ENCODE measurements at places on chromosomes 5 and 9. TPM values are rescaled to one million over a fixed set of nuclear protein-coding genes. Genes with fewer than 3 reads are reported as not detected.

GRCh38 chr5:123098767-123099513 is 9.9 kb downstream of the PRDM6 start:
- H3K4me3 ChIP-seq: no peak overlapping the region
- no peak overlapping the region for H3K27ac ChIP-seq
- H3K36me3 ChIP-seq: no peaks in the 10 kb centered on the region

DNA sequence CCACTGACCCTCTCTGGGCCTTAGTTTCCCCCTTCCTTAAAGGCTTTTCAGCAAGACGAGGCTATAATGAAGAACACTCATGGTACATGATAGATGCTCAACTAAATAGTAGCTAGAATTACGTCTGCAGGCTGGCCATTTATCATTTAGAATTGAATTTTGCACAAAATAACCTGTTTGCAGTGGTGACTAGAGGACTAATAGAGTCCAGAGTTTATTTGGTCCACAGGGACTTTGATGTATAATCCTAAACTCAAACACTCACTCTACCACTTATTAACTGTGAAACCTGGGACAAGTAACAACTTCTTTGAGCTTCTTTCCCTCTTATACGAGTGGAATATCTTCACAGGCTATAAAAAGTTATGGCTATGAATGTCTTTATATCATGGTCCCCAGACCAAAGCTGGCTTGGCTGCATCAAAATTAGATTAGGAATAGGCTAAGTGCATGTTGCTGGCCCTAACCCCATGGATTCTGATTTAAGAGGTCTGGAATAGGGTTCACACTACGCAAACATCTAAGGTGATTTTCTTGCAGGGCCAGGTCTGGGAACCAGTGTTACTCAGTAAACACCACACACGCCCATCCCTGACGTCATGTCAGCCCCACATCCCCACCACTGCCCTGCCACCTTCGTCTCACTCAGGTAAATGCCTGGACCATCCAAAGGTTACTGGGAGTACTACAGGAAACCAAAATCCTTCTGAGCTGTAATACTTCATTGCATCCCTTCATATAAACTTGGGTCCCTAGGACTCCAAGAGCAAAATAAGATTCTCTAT is 150.6 kb downstream of the FRMD3 start:
- H3K4me1 ChIP-seq: peaks cover 13% of the 10 kb centered on the region
- H3K27me3 ChIP-seq: no peaks in the 10 kb centered on the region
- DNase-seq: no peak
- H3K36me3 ChIP-seq: no peaks in the 10 kb centered on the region
- no peak overlapping the region for H3K4me3 ChIP-seq
- H3K27ac ChIP-seq: no peak overlapping the region

DNA sequence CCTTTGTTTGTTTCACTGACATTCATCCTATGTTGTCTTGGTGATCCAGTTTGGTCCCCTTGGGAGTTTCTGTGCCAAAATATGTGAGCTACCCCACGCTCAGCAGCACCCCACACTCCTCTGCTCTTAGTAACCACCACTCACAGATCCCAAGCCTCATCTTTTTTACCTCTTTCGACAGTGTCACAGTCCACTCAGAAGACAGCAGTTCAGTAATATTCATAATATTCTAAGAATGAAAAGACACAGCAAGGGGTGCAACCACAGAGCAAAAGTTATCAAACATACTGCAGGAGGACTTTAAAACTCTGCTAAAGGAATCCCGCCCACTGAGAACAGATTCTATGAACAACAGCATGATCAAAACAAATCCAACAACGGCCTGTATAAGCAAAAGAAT is 28.2 kb downstream of the RNF130 start:
- no peak overlapping the region for H3K4me3 ChIP-seq
- no peaks in the 10 kb centered on the region for H3K27me3 ChIP-seq
- no peak overlapping the region for H3K27ac ChIP-seq
- H3K36me3 ChIP-seq: no peaks in the 10 kb centered on the region
- no peak for DNase-seq
- H3K4me1 ChIP-seq: no peaks in the 10 kb centered on the region

DNA sequence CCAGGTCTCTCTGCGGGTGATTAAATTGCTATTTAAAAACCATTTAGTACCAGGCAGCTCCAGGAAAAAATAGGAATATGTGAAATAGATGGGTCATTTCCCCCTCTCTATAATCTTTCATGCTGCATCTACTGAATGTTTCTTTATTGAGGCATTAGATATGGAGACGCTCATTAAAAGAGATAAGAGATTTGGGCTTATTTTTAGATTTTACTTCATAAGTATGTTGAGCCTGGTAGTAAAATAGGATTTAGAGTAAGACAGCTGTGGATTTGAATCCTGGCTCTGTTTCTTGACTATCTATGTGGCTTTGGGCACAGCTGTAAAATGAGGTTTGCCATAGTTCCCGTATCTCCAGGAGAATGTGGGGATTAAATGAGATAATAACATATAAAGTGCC is 451.0 kb upstream of the GRIA1 start:
- H3K27ac ChIP-seq: no peak overlapping the region
- no peaks in the 10 kb centered on the region for H3K36me3 ChIP-seq
- H3K4me1 ChIP-seq: no peaks in the 10 kb centered on the region

GRCh38 chr9:130185017-130185416 is 12.8 kb downstream of the NCS1 start:
- DNase-seq: no peak
- no peaks in the 10 kb centered on the region for H3K27me3 ChIP-seq
- peaks cover 59% of the 10 kb centered on the region for H3K4me1 ChIP-seq
- H3K36me3 ChIP-seq: no peaks in the 10 kb centered on the region

GRCh38 chr9:28774433-28775235 is 1201.4 kb upstream of the C9orf72 start:
- DNase-seq: peak; percentile 59
- H3K27me3 ChIP-seq: no peaks in the 10 kb centered on the region
- no peak overlapping the region for H3K27ac ChIP-seq

GRCh38 chr9:95481000-95481399 is 35.8 kb downstream of the PTCH1 start:
- no peak for DNase-seq
- no peaks in the 10 kb centered on the region for H3K27me3 ChIP-seq
- H3K36me3 ChIP-seq: peaks cover 36% of the 10 kb centered on the region
- no peak overlapping the region for H3K27ac ChIP-seq
- no peak overlapping the region for H3K4me3 ChIP-seq

DNA sequence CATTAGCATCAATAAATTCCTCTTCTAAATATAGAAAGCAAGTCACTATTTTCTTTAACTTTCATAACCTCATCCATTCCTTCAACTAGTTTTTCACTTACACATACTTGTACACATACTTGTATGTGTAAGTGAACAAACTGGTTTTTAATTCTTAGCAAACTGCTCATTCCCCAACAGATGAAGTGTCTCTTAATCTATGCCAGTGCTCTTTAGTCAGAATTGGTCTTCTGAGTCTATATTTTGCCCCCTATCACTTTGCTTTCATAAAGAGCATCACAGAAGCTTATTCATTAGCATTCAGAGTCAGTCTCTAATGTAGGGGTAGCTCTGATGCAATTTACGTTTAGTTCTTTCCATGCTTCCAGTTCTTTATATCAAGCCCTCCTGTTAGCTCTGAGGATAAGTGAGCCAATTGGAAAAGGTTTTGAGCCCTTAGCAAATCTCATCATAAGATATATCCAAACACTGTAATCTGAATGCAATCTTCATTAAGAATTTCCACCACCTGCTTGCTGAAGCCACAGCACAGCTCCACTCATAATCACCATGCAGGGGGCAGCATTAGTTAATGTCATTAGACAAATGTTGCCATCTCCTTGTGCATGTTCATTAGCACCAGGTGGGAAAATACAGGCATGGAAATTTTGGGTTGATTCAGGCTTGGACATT is 178.5 kb upstream of the SLC24A2 start:
- no peak overlapping the region for H3K27ac ChIP-seq
- no peaks in the 10 kb centered on the region for H3K36me3 ChIP-seq
- no peaks in the 10 kb centered on the region for H3K27me3 ChIP-seq
- DNase-seq: peak; percentile 5
- H3K4me1 ChIP-seq: no peaks in the 10 kb centered on the region

DNA sequence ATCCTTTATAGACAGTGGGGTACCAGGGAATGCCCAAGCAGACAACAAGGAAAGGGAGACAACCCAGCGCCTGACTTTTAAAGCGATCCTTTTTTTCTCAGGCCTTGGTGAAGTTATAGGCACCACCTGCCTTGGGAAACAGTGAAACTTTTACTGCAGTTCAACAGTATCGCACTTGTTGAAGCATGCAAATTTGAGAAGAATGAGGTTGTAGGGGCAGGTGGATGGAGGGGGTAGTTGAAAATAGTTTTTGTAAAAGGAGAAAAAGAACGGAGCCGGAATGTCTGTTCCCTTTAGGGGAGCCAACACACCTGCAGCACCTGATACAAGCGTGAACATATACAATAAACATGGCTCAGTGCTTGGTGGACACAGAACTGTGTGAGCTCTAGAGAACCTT is 190.2 kb upstream of the NR3C1 start:
- no peak for DNase-seq
- H3K36me3 ChIP-seq: no peaks in the 10 kb centered on the region

DNA sequence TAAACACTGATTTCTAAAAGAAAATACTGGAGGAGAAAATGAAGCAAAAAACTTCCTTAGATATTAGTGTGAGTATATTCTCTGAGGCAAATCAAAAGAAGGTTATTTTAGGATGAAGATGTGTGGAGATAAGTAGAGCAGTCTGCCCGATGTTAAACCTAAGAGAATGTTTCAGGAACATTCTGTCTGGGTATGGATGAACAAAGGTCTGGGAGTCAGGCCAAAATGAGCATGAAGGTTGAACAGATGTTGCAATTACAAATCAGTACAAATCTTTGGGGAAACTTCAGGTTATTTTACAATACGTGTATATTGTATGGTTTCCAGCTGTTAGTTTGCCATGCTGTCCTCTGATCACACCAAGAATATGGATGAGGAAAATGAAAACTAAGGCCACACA is 14.4 kb upstream of the CEP78 start:
- DNase-seq: no peak
- no peak overlapping the region for H3K27ac ChIP-seq
- H3K27me3 ChIP-seq: no peaks in the 10 kb centered on the region
- H3K36me3 ChIP-seq: no peaks in the 10 kb centered on the region
- no peak overlapping the region for H3K4me3 ChIP-seq

- no peak overlapping the region for H3K4me3 ChIP-seq
- DNase-seq: no peak
- no peaks in the 10 kb centered on the region for H3K27me3 ChIP-seq
- no peak overlapping the region for H3K27ac ChIP-seq
- H3K4me1 ChIP-seq: no peaks in the 10 kb centered on the region
- H3K36me3 ChIP-seq: no peaks in the 10 kb centered on the region
These were observed 22.7 kb upstream of the SVEP1 start for GRCh38 chr9:110602281-110602680.

DNA sequence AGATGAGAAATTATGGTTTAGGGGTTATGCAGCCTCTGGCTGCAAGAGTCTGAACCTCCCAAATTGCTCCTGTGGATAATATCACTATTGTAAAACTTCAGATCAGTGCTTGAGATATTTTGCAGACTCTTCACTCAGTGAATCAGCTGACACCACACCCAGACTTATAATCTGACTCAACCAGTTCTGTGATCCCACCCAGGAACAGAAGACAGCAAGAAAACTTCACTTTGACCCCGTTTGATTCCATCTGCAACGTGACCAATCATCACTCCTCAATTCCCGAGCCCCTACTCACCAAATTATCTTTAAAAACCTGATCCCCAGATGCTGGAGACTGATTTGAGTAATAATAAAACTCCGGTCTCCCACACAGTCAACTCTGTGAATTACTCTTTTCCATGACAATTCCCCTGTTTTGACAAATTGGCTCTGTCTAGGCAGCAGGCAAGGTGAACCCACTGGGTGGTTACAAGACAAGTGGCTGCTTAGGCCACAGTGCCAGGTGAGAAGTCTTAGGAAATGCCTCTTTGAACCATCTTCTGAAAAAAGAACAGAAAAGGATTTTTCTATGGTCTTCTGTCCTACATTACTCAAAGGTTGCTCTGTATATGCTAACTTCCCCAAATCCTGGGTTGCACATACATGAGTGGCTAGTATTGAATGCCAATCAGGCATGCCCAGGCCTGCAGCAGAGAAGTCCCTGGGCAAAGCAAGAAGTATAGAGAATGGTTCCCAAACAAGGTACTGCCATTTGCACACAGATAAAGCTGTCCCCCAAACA is 588.0 kb downstream of the PRELID2 start:
- DNase-seq: no peak
- H3K27ac ChIP-seq: no peak overlapping the region
- H3K4me1 ChIP-seq: peaks cover 5% of the 10 kb centered on the region

- H3K4me1 ChIP-seq: peaks cover 8% of the 10 kb centered on the region
- no peak overlapping the region for H3K27ac ChIP-seq
- peaks cover 5% of the 10 kb centered on the region for H3K36me3 ChIP-seq
These were observed 39.2 kb downstream of the MVB12B start for GRCh38 chr9:126365780-126366179.

GRCh38 chr9:17807613-17808282 is 228.9 kb downstream of the SH3GL2 start:
- no peak overlapping the region for H3K27ac ChIP-seq
- H3K27me3 ChIP-seq: peaks cover 5% of the 10 kb centered on the region
- H3K4me1 ChIP-seq: peaks cover 8% of the 10 kb centered on the region
- DNase-seq: no peak
- H3K36me3 ChIP-seq: no peaks in the 10 kb centered on the region
- no peak overlapping the region for H3K4me3 ChIP-seq

GRCh38 chr9:114290561-114290986 is 32.3 kb upstream of the ORM1 start:
- H3K4me3 ChIP-seq: no peak overlapping the region
- peaks cover 3% of the 10 kb centered on the region for H3K27me3 ChIP-seq
- H3K36me3 ChIP-seq: peaks cover 31% of the 10 kb centered on the region
- peaks cover 24% of the 10 kb centered on the region for H3K4me1 ChIP-seq
- H3K27ac ChIP-seq: no peak overlapping the region

- DNase-seq: no peak
- H3K27me3 ChIP-seq: no peaks in the 10 kb centered on the region
- peaks cover 40% of the 10 kb centered on the region for H3K4me1 ChIP-seq
- no peak overlapping the region for H3K4me3 ChIP-seq
- H3K27ac ChIP-seq: peak overlapping the region; percentile 39
These were observed 45.0 kb downstream of the SEMA6A start for GRCh38 chr5:116529615-116530014.

GRCh38 chr9:4301971-4302427 is 2.1 kb upstream of the GLIS3 start:
- DNase-seq: peak; percentile 37
- H3K4me3 ChIP-seq: no peak overlapping the region
- peaks cover 26% of the 10 kb centered on the region for H3K27me3 ChIP-seq
- H3K4me1 ChIP-seq: peaks cover 22% of the 10 kb centered on the region
- H3K27ac ChIP-seq: no peak overlapping the region
- no peaks in the 10 kb centered on the region for H3K36me3 ChIP-seq

GRCh38 chr9:74519419-74519818 is 22.3 kb downstream of the RORB start:
- no peak overlapping the region for H3K27ac ChIP-seq
- no peaks in the 10 kb centered on the region for H3K4me1 ChIP-seq
- no peak overlapping the region for H3K4me3 ChIP-seq
- no peaks in the 10 kb centered on the region for H3K36me3 ChIP-seq
- no peaks in the 10 kb centered on the region for H3K27me3 ChIP-seq
- DNase-seq: no peak

The CD74 gene
- total RNA-seq: 50.2 TPM

The CCL19 gene
- total RNA-seq: 0.35 TPM

The MEGF9 gene
- total RNA-seq: 6.8 TPM

The UBTD2 gene
- 48.8 TPM for total RNA-seq

The TMEM174 gene
- total RNA-seq: not detected

The LCN9 gene
- not detected for total RNA-seq

The MLLT3 gene
- 74.8 TPM for total RNA-seq

The CLK4 gene
- total RNA-seq: 32.9 TPM

The ANKRA2 gene
- 23.6 TPM for total RNA-seq

The KIAA0825 gene
- total RNA-seq: 5.6 TPM

Data from muscle of leg (tissue), 16 donors.